ENCODE measurements at places on chromosomes 1 and 21.

- no peak for DNase-seq
These were observed 43.8 kb downstream of the SLC37A1 start for GRCh38 chr21:42557420-42557819.

DNA sequence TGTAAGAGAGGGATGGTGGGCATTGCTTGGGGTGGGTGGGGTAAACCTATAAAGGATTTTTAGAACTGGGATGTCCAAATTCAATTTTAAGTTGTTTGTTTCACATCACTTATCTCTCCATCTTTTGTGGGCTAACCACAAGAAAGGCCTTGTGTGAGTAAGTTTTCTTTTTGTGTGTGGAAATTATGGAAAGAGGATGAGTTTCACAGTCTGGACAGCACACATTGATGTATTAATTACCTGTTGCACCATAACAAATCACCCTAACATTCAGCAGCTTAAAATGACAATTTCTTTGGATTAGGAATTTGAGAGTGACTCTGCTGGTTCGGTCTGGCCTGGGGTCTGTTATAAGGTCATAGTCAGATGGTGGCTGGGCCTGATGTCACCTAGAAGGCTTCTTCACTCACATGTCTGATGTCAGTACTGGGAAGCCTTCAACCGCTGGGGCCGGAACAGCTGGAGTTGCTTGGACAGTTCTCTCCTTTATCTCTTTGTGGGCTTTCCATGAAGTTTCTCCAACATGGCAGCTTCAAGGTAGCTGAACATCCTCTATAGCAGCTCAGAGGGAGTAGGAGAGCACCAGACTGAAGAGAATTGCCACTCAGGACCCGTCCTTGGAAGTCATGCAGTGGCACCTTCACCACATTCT is 2.0 kb upstream of the COL9A2 start:
- DNase-seq: no peak

GRCh38 chr1:204151552-204152309 is at the start of gene ETNK2:
Gene ETNK2, minus strand, starts transcription at chr1:204152044. Its CDS starts 192 bp downstream, at chr1:204151852.
- no peak for DNase-seq

DNA sequence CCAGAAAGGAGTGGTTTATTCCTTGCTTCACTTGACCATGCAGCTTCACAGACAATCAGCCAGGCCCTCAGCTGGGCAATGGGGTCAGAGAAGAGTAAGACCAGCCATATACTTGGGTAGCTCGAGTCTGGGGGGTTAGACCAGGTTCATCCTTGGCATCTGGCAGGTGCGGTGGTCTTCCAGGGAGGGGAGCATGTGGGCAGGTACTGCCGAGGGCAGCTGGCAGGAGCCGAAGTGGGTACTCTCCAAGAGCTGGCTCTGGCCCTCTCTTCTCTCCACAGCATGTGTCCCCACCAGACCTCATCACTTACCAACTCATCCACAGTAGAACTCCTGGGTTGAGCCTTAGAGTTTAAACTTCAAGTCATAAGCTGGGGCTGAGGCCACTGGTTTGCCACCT is 156.8 kb downstream of the FOXD2 start:
- DNase-seq: no peak

- no peak for DNase-seq
These were observed 259.9 kb downstream of the ZNF648 start for GRCh38 chr1:181801617-181802016.

GRCh38 chr1:5973771-5974170 is 18.5 kb downstream of the NPHP4 start:
- DNase-seq: no peak

- no peak for DNase-seq
These were observed 253.1 kb upstream of the FGGY start for GRCh38 chr1:59043796-59044195.

DNA sequence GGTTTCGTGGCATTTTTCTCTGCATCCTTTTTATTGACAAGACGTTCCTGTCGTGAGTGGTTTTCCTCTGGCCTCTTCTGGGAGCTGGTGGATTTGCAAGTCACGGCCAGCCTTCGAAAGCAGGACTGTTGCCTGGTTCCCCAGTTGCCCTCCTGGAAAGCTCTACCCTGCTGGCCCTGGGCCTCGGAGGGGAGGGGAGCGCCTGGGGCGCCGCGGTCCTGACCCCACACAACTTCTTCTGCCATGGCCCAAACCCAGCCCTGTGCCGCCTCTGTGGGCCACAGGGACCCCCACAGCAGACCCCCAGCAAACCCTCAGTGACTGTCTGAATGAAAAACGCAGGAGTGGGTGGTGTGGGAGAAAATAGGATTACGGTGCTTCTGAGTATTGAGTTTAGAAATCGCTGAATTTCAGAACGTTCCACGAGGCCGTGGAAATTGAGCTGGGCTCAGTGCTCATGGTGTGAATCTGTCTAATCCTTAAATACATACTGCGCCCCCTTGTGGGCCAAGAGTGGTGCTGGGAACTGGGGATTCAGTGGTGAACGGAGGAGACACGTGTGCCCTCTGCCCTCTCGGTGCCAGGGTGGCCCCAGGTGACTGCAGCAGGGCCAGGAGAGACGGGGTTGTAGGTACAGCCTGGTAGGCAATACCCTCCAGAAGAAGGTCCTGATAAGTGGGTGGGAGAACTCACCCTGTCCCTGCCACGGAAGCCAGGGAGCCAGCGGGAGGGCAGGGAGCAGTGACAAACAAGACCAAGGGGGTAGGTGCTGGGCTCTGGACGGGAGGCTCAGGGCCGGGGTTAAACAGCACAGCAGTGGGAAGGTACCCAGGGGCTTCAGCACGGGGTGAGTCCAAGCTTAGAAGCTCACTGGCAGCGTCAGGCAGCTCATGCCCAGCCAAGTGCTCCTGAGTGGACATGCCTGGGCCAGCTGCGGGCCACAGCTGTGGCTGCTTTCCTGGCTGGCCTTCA is 101.2 kb upstream of the COL6A1 start:
- DNase-seq: no peak

DNA sequence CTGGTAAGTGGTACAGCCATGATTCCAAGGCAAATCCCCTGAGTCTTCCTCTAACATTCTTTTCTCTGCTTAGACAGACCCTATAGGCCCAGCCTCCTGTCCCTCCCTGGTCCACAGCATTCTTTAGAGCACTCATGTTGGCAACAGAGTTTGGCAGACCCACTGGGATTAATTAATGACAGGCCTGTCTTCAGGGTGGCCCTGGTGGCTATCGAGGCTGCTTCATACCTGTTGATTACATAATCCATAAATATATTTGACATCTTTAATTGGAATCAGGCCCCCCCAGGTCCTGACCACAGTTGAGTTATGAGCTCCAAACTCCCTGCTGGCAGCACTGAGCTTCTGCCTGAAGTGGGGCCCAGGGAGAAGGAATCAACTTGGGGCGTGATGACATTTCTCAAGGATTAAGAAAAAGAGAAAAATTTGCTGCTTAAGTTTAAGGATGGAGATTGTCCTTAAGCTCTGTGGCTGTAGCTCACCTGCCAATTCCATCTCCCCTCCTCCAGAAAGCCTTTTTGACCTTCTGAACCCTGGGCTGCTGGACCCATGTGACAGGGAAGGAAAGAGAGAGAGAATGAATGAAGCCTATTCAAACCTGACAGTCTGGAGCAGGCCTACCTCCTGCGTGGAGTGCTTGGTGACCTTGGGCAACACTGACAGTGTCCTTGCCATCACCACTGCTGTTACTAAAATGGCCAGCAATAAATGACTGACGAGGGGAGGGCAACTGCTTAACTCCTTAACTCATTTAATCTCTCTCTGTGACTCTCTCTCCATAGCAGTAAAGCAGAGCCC is 156.6 kb downstream of the TRABD2B start:
- DNase-seq: no peak
